ENCODE measurements at places on chromosomes 5 and 9.

DNA sequence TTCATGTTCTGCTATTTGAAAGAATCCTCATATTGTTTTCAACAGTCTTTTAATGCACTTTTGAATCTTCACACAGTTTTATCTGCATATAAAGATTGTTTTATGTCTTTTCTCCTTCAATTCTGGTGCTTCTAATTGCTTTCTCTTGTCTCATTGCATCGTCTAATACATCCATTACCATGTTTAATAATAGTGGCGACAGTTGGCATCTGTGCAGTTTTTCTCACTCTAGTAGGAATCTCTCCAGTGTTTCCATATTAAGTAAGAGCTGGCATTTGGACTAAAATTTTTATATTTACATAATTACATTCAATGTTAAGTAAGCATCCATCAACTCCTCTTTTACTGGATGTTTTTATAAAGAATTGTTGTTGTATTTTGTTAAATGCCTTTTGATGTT, 49.9 kb downstream of the ADCY2 start:
- DNase-seq = no peak

DNA sequence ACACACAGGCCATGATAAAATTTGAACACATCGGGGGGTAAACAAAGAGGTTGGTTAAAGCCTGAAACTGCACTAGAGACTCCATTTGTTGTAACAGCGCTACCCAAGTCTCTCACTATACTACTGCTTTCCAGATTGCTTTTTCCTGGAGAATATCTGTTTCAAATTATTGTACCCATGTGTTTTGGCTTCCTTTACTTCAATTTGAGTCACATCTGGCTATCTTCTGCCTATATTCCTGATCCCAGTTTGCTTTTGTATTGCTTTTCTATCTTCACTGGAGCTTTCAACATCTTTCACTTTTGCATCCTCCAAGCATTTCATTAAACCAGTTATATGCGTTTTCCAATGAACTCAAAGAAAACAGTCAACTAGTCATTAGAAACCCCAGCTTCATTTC, 404.7 kb downstream of the MLLT3 start:
- DNase-seq = no peak

DNA sequence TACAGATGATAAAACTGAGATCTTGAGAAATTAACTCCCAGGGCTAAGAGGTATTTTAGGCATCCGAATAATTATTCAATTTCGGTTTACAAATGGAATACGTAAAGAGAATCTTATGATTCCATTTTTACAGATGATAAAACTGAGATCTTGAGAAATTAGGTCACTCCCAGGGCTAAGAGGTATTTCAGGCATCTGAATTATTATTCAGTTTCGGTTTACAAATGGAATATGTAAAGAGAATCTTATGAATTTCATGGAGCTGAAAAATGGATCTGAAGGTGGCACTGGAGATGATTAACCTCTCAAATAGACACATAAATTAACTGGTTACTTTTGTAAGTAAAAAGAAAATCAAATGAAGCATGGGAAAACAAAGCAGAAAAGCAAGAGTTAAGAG, 44.2 kb downstream of the FGF1 start:
- DNase-seq = no peak

DNA sequence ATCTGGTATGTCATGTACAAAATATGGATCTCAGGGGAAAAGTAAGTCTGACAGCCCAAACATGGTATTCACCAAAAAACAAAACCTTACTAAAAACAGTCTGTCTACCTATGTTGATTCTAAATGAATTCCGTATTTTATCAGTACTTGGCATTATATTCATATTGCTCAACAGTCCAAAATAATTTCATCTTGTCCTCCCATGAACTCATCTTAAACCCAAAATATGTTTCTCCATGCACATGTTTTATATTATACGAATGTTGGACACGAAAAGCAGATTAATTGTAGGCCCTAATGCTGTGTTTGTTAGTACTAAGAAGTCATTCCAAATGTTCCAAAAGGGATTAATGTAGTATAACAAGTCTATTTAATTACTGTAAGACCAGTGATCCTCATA, 20.1 kb downstream of the NFIB start:
- DNase-seq = no peak

- no peak for DNase-seq
These were observed 351.1 kb upstream of the TLE4 start for GRCh38 chr9:79220666-79221065.

DNA sequence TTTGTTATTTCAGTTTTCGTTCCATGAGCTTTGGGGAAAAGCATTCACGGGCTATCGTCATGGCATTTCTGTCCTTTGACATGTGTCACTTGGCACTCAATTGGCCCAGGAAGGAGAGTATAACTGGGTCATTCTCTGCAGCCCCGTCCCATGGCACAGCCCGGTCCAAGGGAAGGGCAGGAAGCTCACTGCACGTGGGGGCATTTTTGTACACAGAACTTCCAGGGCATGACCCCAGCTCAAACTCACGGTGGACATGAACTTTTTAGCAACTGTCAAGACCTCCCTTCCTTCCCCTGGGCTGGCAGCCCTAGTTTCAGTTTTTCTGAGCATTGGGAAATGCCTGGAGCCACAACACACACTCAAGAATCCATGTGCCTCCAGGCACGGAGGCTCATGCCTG, 161.6 kb upstream of the PANK3 start:
- no peak for DNase-seq

DNA sequence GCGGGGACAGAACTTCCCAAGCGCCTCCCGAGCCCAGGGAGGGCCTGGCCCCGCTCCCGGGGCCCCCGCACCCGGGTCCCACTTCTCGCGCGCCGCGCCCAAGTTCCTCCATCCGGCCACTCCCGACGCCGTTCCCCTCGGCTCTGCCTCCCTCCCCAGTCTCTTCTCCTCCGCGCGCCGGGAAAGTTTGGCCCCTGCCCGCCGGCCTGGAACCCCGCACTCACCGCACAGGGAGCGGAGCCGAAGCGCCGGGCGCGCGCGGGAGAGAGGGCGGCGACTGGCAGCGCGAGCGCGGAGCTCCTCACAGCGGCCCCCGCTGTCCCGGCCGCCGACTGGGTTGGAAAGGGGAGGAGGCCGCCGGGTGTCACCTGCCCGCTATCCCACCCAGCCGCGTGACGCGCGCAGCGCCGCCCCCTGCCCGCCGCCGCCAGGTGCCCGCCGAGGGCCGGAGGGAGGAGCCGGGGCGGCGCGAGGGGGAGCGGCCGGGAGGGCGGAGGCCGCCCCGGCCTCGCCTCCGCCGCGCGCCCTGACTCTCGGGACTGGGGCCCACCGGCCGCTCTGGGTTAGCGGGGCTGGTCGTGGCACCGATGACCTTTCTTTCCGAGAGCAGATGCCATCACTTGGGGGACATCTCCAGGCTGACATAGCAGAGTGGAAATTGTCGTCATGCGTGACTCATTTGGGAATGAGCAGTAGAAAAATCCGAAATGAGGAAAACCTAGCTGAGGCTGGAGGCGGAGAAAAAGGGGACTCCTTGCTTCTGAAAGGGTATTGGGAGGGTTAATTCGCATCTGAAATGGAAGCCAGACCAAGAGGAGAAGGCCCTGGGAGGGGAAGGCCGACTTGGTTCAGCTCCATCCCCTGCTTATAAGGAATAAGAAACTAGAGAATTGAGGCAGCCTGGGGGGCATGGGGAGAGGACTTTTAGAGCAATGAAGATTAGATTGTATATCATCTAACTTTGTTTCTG, at the start of gene ELOVL7:
Gene ELOVL7 (minus strand): TSS at position 334 of the 970 bp plus-strand sequence. CDS start 56,872 bp downstream, outside the sequence.
- DNase-seq = peak; percentile 68

DNA sequence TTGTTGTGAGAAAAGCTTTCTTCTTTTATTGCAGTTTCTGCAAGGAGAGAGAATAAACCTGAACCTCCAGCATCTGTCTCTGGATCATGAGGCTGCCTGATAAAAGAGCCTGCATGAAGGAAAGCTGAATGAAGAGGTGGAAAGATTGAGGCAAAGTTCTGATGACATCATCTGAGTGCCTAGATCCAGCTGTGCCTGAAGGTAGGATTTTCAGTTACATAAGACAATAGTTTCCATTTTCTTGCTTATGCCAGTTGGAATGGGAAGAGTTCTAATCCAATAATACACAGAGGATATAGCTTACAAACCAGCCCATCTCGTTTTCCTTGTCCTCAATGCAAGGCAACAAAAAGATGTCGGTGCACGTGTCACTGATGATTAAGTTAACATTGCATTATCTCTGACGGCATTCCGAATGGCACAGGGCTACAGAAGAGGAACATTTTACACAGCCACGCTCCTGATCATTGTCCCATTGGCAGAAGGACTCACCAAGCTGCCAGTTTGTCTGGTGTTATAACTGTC, 105.5 kb upstream of the ERCC6L2 start:
- DNase-seq = no peak

GRCh38 chr9:5667391-5667790, 38.5 kb downstream of the RIC1 start:
- DNase-seq = no peak

- DNase-seq = no peak
These were observed 477.6 kb downstream of the NTRK2 start for GRCh38 chr9:85147046-85147640.

DNA sequence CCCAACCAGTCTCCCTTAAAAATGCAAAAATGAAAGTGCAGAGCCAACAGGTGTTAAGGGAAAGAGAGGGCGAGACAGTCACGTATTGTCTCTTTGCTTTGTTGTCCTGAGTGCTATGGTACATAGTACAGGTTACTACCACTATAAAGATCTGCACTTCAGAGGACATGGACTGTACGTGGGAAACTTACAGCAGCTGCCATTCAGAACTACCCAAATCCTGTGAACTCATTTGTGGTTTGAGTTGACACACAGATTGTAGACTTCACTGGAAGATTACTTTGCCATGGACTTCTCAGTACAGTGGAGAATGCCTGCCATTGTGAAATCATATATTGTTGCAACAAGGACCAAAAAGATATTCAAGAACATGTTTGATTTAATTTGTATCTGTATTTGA, 34.8 kb downstream of the FBXO38 start:
- no peak for DNase-seq

DNA sequence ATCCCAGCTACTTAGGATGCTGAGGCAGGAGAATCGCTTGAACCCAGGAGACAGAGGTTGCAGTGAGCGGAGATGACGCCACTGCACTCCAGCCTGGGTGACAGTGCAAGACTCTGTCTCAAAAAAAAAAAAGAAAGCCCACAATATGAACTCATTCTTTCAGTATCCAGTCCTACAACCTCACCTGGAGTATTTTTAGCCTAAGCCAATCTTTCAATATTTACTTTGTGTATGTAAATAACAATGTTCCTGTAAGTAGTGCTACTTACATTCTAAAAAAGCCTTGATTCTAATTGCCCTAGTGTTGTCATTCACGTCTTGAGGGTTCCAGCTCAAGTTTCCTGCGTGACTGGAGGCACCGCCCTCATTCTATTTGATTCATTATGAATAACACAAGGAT, 62.0 kb downstream of the BHMT start:
- no peak for DNase-seq

DNA sequence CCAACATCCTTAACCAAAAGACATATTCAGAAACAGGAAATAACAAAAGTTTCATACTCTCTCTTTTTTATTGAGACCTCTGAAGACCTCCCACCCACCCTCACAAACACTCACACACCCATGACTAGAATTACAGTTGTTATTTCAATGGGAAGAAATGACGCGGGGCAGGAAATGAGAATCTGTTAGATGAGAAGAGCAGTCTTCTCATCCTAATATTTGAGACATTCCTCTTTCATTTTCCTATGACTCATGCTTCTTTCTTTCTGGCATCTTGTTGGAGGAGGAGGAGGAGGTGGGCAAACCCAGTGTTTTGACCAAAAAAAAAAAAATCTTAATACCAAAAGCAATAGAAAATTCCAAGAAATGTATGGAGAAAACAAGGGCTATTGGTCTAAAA, 179.5 kb upstream of the TARS1 start:
- DNase-seq = no peak

GRCh38 chr5:172114875-172115422, 73.1 kb downstream of the STK10 start:
- DNase-seq = no peak

DNA sequence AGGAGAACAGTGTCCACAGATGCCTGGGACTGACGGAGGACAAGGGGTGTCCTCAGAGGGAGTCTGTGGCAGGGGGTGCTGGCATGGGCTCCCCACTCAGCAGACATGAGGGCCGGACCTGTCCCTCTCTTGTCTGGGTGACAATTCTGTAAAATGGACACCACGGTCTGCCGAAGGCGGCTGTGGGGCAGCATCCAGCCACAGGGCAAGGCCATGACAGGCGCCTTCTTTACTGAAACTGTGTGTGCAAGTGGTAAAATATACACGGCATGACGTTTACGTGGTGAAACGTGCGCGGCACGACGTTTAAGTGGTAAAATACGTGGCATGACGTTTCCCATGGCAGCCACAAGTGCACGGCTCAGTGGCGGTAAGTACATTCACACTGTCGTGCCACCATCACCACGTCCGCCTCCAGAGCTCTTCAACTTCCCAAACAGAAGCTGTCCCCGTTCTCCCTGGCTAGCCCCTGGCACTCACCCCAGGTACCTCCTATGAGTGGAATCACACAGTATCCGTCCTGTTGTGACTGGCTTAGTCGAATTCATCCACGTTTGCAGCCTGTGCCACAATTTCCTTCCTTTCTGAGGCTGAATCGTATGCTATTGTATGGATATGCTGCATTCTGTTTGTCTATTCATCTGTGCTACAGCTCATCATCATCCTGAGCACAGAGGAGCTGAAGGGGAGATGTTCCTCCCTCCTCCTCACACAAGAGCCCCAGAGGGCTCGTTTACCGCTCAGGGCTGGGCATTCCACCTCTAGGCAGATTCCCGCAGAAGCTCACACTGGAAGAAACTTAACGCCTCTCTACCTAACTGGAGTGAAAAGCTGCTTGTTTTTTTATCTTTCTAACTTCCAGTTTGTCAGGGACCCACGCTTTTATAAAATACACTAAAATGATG, 52.5 kb downstream of the COL23A1 start:
- no peak for DNase-seq

GRCh38 chr5:176381423-176381822, 7.0 kb downstream of the NOP16 start:
- DNase-seq = no peak

DNA sequence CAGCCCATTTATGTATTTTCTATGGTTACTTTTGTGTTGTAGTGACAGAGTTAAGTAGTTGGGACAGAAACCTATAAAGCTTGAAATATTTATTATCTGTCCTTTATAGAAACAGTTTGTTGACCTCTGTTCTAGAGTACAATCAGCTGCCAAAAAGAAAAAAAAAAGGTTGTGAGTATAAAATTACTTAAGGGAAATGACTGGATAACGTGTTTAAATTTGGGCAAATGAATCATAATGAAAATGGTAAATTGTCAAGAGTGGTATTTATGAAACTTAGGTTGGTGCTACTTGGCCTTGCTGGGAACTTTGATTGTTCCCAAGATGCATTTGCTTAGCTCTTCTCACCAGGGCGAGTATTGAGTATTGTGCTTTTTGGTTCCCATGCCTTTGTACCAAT, 70.2 kb upstream of the IL6ST start:
- DNase-seq = no peak

- peak; percentile 56 for DNase-seq
These were observed 11.4 kb downstream of the MTAP start for GRCh38 chr9:21813575-21814473.

- DNase-seq = no peak
These were observed 87.4 kb downstream of the TEK start for GRCh38 chr9:27196383-27196782.

GRCh38 chr5:78653681-78654366, 5.3 kb upstream of the LHFPL2 start:
- no peak for DNase-seq

GRCh38 chr9:132901858-132902831, 23.4 kb downstream of the SPACA9 start:
- DNase-seq = peak; percentile 35

- no peak for DNase-seq
These were observed 98.6 kb downstream of the CHSY3 start for GRCh38 chr5:130002876-130003275.
